ENCODE measurements at places on chromosomes 13 and 19.

DNA sequence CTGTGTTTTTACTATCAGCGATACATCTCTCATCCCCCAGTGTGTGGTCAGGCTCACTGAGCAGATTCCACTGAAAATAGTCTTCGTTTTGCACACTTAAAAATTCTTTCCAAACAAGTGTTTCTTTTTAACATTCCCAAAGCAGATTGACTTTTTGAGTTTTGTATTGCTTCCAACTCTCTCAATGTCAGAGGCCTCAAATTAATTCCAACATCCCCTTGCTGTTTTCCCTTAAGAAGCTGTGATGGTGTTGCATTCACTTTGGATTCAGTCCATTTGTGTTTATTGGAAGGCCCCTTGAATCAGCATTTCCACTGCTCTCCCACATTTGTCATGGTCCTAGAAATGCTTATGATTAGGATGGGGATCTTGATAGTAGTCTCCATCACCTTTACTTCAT lies 228.7 kb downstream of the KCNRG start:
- DNase-seq = no peak

- no peak for DNase-seq
These were observed 5.2 kb downstream of the SYDE1 start for GRCh38 chr19:15112385-15112784.

DNA sequence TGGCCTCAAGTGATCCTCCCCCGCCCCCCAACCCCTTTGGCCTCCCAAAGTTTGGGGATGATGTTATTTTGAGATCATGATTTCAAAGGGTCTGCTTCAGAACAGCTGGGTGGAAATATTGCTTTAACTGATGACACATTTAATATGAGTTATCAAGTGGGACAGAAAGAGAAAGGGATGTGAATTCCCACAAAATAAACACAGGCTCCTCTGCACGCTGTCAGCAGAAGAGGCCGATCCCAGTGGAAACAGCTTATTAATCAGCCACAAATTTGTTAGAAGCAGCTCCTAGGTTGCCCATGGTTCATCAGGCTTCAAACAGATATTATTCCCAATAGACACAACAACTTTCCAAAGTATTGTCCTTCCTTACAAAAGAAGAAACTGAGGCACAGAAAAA lies 4.7 kb downstream of the DCLK1 start:
- DNase-seq = no peak

DNA sequence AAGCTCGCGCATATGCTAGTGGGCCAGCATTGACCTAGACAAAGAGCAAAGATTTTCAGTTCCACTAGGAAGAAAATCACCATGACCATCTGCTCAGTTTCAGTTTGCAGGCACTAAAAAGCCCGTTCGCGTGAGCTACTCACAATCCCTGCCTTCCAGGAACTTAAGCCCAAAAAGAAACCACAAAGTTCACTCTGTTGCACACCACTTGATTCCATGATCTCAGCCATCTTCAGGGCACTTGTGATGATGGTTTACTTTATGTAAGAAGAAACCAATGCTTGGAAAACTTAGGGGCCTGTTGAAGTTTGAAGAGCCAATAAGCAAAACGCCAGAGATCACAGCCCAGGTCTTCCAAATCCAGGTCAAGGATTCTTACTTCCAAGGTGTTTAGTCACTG lies 45.0 kb upstream of the SLC15A1 start:
- no peak for DNase-seq

GRCh38 chr19:6392221-6393073 lies 517 bp downstream of the GTF2F1 start:
- no peak for DNase-seq

DNA sequence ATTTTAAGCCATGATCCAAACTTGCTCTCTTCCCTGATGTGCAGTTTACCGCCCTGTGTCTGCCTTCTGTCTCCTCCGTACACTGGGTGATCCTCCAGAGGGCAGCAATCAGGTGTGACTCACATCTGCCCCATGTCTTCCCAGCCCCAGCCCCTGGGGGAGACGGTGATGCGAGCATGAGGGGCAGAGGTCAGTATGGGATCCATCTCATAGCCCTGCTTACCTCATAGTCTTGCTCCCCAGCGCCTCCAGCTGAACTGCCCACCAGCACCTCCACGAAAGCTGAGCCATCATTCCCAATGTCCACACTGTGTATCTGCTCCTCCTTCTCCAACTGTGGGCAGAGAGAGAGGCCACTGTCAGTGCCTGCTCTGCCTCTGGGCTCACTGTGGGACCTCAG lies 14.6 kb downstream of the XRCC1 start:
- DNase-seq = no peak

DNA sequence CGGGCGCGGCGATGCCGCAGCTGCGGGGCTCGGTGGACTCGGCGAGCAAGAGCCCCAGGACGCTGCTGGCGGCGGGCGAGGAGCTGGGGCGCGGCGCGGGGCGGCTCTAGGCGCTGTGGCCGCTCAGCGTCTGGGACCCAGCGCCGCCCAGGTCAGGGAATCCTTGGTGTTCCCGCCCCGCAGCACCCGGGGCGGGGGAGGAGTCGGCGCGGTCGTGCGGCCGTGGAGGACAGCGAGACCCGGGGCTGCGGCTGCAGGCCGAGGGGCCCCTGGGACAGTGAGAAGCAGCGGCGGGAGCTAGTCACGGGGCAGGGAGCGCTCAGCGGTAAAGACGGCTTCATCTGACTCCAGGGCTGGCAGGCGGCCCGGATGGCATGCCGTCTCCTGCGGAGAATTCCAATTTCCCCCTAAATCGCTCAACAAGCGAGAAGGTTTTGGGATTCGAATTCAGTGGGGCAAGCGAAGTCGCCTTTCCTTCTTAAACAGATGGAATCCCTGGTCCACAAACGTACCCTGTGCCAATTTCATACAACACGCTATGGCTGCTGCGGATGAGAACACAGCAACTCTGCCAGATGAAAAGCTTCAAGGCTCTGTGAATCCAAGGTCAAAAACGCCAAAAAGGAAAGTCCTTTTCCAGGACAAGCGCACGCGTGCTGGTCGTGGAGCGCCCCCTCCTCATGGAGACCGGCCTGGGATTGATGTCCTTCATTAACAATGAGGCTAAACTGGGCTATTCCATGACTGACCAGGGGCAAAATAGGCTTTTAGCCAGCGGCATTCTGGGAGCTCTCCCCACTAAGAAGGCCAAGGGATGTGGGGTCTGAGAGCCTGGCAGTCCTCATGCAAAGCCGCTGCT lies 4.2 kb upstream of the ZSCAN4 start:
- DNase-seq = peak; percentile 13

DNA sequence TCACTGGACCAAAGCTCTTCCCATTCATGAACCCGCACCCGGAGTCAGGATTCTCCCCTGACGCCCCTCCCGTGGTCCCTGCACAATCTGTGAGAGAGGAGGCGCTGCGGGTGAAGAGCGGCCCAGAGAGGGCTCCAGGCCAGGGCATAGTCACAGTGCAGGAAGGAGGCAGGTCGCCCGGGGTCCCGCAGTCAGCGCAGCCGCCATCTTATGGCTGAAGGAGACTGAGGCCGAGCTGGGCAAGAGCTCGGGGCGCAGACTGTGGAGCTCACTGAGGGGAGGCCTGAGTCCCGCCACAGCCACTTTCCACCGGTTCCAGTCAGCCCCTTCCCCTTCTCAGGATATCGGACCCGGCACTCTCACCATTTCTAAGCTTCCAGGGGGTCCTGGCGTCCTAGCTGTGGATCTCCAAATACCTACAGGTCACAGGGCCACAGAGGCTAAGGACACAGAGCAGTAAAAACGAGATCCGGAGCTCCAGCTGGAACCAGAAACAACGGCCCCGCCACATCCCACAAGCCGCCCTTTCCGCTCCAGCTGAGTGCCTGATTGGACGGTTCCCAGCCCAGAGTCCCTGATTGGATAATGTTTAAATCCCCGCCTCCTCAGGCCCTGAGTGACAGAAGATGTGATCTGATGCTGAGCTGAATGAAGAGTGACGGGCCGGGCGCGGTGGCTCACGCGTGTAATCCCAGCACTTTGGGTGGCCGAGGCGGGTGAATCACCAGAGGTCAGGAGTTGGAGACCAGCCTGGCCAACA lies at the start of gene ZNF99:
Gene ZNF99 (minus strand): TSS at position 501 of the 760 bp plus-strand sequence. CDS start 135 bp downstream, at position 366.
- no peak for DNase-seq

- no peak for DNase-seq
These were observed 49.4 kb downstream of the FAM124A start for GRCh38 chr13:51271528-51272085.

- no peak for DNase-seq
These were observed 2.9 kb downstream of the LILRA2 start for GRCh38 chr19:54576411-54576976.

DNA sequence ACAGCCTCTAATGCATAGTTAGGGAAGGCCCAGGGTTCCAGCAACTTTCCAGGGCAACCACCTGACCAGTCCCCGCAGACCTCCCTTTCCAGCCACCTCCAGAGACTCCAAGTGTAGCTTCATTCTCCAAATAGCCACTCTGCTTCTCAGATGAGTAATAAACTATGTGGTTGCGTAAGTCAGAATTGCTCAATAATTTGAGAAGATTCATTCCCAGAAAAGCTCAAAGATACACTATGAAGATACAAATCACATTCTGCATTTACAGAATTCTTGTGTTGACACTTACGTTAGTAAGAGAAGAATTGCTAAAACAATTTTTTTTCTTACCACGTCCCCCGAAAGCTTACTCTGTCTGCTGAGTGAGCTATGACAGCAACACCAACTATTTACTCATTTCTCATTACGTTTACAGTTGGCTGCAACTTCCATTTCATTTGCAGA lies 8.2 kb upstream of the LATS2 start:
- DNase-seq = no peak

- DNase-seq = no peak
These were observed 102.6 kb downstream of the DOCK9 start for GRCh38 chr13:98875146-98875729.

GRCh38 chr19:3535563-3535965 lies 3.4 kb upstream of the TEKTIP1 start:
- DNase-seq = no peak

DNA sequence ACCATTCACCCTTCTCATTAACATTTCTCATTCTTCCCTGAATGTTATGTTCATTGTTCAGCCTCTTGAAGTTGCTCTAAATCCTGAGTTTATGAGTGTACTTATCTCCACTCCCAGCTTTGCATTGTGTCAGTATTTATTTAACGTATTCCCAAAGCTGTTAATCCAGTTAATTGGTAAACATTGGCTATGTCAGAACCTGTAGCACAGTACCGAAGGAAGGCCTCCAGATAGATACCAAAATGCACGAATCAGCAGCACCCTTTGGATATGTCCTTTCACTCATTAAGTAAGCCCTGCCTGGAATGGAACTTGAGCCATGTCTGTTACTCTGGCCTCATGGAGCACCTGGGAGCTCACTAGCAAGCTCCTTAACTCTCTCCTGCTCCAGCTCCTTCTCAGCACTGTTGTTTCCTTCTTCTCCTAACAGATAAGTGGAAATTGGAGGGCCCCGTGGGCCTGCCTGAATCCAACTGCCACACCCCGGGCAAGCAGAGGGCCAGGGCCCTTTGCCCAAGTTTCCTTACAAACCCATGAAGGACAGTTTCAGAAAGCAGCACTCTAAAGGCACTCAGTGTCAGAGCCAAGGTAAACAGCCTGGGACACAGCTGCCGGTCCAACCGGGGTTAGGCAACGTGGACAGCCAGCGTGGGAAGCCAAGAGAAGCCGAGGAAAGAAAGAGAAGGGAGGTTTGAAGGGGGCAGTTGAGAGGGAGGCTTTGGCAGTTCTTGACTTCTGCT lies 155.0 kb upstream of the SERP2 start:
- DNase-seq = no peak

GRCh38 chr19:9971166-9971897 lies 35.0 kb upstream of the OLFM2 start:
- DNase-seq = no peak

DNA sequence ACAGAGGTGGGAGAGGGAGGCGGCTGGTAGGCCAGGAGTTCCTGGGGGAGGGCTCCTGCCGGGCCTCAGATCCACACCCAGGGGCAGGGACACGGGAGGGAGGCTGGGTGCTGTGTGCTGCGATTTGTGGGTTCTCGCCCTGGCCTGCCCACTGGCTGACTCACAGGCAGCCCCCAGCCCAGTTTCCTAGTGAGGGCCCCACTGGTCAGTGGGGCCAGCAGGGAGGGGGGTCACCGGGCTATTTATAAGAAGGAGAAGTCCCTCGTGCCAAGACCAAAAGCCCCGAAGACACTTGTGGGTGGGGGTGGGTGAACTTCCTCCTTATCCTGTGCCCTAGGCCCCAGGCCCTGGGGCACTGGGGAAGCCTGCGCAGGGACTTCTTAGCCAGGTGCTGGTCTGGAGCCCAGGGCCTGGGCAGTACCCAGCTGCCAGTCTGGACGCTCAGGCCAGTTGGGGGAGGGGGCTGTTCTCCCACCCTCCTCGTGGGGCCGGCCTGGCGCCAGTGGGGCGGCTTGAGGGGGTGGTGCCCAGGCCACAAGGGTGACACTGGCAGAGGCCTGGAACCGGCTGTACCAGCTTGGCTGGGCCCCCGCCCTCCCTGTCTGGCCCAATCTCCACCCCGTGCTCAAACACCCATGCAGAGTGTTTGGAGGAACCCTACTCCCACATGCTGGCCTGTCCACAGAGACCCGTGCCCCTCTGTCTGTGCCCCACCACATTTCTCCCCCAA lies 5.0 kb upstream of the JUNB start:
- no peak for DNase-seq

DNA sequence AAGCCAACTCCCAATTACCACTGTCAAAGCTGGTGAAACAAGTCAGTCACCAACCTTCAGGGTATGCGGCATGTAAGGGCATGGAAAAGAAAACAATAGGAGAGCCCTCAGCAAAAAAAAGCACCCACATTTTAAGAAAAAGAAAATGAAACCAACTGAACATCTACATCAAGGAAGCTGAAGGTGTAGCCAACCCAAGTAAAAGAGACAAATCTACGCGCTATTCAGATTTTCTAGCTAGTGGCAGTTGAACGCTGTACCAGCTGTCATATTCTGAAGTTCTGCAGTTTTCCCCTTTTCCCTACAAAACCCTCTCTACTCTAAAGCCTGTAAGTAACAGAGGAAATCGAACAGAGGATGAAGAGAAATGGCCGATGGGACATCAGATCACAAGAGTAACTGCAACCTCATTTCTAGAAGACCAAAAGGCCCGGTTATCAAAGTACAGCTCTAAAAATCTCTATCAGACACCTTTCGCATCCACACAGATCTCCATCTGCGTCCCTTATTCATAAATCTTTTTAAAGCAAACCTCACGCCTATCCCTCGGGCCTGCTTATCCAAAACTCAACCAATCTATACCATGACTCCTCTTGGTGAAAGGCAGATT lies 1.4 kb downstream of the MYCBP2 start:
- no peak for DNase-seq

- no peak for DNase-seq
These were observed 100.6 kb upstream of the FAM216B start for GRCh38 chr13:42680748-42681147.

GRCh38 chr13:114025714-114026431 lies 52.0 kb upstream of the C13orf46 start:
- DNase-seq = no peak

- DNase-seq = peak; percentile 79
These were observed 27.0 kb downstream of the NFIX start for GRCh38 chr19:13022111-13022858.

GRCh38 chr13:109803825-109804224 lies 17.4 kb upstream of the IRS2 start:
- no peak for DNase-seq

GRCh38 chr19:40553885-40554857 lies 22.5 kb upstream of the SHKBP1 start:
- no peak for DNase-seq

- no peak for DNase-seq
These were observed 135.5 kb upstream of the EDNRB start for GRCh38 chr13:78054157-78054556.

All from NCI-H2171 (cell line).